NCI-H510A (cell line): ENCODE measurements at places on chromosomes 16 and 17.
A peak's percentile ranks its signal among the peaks of the same experiment; 100 is the strongest.

- DNase-seq: no peak
Measured at GRCh38 chr17:17605729-17606088, 14.2 kb upstream of the PEMT start.

- DNase-seq: no peak
Measured at GRCh38 chr17:75828741-75829140, 15.5 kb downstream of the UNC13D start.

DNA sequence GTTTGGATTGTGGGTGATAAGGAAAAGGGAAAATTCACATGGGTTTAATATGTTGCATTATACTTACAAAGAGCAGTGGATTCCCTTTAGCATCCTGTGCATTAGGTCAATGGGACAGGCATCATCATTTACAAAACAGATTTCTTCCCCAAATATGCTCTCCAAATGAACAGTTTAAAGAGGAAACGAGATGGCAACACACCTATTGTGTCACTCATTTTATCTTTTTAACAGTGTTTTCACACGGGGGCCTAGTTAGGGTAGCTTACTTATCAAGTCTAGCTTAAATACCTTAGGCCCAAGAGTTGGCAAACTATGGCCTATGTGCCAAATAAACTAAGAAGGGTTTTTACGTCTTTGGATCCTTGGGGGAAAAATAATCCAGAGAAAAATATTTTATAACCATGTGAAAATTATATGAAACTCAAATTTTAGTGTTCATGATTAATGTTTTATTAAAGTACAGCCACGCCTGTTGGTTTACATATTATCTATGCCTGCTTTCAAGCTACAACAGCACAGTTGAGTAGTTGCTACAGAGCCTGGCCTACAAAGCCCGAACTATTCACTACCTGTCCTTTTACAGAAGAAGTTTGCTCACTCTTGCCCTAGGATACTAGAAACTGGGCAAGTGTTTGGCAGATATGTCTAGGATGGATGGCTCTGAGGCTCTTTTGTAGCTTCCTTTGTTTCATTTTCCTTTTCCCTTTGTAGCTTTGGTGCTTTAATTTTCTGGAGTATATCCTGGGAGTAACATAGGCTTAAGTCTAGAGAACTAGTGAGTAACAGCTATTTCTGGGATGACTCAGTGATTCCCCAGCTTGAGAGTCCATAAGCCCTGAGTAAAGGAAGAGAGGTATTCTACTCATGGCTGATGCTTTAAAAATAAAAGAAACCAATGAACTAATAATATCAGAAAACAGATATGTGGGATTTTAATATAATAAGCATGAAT, 12.4 kb downstream of the NUP93 start:
- no peak for DNase-seq

GRCh38 chr16:85210423-85211169, 98.3 kb upstream of the CIBAR2 start:
- no peak for DNase-seq

GRCh38 chr16:31357324-31358109, 2.5 kb downstream of the ITGAX start:
- DNase-seq: no peak

- DNase-seq: no peak
Measured at GRCh38 chr17:82480318-82480717, 21.8 kb downstream of the NARF start.

- DNase-seq: no peak
Measured at GRCh38 chr17:55291114-55291507, 26.4 kb downstream of the HLF start.

GRCh38 chr16:70677499-70678120, 8.2 kb downstream of the MTSS2 start:
- no peak for DNase-seq

- DNase-seq: no peak
Measured at GRCh38 chr16:67356396-67356795, 29.8 kb downstream of the LRRC36 start.

- DNase-seq: peak; percentile 52
Measured at GRCh38 chr17:66255112-66255511, 25.9 kb upstream of the APOH start.

GRCh38 chr16:78363843-78364555, 264.5 kb downstream of the WWOX start:
- DNase-seq: no peak

DNA sequence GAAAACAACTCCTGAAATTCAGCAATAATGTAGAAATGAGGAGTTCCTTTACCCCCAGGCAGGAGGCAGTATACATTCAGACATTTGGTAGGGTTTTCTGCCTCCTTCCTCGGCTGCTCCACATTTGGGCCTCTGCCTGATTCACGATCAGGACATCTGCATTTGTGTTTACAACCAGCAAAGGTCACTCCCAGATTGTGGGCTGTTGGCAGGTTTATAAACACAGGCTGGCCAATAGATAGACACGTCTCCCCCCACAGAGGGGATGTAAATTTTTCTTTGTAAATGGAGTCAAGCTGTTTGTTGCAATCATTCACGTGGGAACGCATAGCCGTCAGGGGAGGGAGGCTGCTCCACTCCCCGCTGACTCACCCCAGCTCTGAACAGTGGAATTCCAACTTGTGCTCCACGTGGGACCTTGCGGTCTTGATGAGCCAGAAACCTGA, 252.1 kb upstream of the N4BP1 start:
- DNase-seq: no peak

GRCh38 chr16:15640966-15641365, 2.0 kb downstream of the MARF1 start:
- DNase-seq: no peak

- DNase-seq: no peak
Measured at GRCh38 chr16:15573274-15573895, 69.6 kb downstream of the MARF1 start.

- DNase-seq: no peak
Measured at GRCh38 chr17:27635275-27635823, 4.4 kb downstream of the LGALS9 start.

DNA sequence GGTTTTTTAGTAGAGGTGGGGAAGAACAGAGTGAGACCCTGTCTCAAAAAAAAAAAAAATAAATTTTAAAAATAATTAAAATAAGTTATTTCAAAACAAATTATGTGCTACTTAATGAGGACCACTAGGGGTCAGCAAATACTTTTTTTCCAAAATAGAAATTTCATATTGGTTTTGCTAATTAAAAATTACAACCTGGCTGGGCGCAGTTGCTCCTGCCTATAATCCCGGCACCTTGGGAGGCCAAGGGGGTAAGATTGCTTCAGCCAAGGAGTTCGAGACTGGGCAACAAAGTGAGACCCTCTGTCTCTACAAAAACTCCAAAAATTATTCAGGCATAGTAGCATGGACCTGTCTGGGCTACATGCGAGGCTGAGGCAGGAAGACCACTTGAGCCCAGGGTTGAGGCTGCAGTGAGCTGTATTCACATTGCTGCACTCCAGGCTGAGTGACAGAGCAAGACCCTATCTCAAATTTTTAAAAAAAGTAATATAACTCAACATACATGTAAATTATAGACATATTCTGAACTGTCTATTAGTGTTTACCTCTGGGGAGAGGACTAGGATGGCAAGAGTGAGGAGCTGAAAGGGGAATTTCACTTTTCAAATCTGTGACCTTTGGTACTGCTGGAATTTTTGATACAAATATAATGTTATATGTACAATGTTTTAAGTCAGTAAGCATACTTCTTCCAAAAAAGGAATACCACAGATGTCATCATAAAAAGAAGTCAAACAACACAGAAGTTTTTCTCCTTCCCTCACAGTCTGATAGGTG, 8.1 kb downstream of the MEIOB start:
- DNase-seq: no peak

DNA sequence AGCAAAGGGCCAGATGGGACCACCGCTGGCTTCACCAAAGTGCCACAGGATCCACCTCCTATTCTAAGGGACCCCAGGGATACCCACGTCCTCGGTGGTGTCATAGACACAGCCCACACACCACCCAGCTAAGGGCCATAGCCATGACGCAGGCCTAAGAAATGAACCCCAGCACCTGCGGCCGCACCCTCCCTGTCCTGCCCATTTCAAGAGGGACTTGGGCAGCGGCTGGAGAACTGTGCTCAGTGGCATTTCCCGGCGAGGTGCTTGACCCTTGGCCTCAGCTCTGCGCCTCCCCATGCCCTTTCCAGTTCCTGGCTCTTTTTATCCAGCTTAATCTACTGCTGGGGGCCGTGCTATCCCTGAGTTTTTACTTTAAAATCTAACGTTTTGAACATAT, 27.3 kb downstream of the ZNF778 start:
- no peak for DNase-seq

- no peak for DNase-seq
Measured at GRCh38 chr16:79651363-79651762, 50.8 kb upstream of the MAF start.

- DNase-seq: no peak
Measured at GRCh38 chr16:14013145-14013570, 58.0 kb upstream of the MRTFB start.

DNA sequence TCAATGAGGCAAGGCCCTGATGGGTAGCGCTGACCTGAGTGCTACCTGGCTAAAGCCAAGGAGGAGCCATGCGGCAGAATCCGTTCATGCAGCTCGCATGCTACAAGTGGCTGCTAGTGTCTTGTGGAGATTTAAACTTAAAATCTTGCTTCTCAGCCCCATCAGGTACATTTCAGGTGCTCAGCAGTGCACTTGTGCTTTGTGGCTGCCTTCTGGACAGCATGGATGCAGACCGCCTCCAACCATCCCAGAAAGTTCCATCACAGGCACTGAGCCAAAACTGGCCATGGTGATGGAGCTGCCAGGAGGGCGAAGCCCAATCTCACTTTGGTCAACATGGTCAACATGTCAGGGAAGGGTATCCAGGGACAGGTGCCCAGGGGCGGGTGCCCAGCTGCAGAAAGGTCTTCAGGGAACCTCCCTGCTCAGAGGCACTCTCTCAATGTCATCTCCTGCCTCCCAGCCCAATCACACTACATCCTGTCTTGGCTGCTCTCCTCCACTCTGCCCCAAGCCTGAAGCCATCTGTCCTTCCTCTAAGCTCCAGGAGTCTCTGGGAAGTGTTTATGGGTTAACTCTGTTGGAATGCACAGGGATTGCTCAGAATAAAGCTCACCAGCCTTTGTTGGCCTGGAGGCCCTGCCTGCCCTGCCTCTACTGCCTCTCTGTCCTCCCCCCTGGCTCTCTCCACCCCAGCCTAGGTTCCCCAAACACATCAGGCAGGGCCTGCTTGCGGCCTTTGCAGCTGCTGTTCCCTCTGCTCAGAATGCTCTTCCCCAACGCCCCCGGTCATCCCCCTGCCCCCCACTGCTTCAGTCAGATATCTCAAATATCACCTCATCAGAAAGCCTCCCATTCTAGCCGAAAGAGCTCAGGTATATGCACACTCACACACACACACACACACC, 18.3 kb upstream of the TNFRSF13B start:
- no peak for DNase-seq

DNA sequence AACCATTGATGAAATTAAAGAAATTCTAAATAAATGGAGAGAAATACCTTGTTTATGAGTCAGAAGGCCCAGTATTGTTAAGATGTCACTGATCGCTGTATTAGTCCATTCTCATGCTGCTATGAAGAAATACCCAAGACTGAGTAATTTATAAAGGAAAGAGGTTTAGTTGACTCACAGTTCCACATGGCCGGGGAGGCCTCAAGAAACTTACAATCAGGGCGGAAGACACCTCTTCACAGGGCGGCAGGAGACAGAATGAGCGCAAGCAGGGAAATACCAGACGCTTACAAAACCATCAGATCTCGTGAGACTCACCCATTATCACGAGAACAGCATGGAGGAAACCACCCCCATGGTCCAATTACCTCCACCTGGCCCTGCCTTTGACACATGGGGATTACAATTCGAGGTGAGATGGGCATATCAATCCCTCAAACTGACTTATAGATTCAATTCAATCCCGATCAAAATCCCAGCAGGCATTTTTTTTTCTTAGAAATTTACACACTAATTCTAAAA, 157.2 kb downstream of the ENGASE start:
- DNase-seq: no peak

DNA sequence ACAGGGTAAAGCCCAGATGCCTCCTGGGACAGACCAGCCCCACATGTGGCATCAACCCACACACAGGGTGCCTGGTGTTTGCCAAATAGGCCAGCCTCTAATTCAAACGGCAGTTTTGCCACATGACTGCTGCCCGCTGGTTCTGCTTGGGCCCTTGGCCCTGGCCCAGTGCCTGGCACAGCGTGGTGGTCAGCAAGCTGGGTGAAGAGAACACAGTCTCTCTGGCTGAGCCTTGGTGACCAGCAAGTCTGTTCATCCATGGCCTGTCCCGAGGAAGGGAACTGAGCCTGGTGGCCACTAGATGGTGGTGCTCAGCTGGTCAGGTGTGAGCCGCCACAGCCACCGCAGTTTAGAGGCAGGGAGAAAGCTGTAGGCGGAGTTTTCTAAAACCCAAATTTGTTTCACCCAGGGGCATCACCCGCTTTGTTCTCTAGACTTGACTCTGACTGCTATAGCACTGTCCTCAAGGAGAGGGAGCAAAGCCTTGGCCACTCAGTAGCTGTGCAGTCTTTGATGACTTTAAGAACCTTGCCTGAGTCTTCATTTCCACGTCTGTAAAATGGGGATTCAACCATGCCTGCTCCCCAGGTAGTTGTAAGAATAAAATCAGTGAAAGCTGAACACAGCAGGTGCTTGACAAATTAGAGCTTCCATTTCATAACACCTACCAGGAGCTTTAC, 4.7 kb upstream of the GFAP start:
- peak; percentile 51 for DNase-seq

GRCh38 chr17:51672065-51672464, 411.7 kb downstream of the UTP18 start:
- no peak for DNase-seq

DNA sequence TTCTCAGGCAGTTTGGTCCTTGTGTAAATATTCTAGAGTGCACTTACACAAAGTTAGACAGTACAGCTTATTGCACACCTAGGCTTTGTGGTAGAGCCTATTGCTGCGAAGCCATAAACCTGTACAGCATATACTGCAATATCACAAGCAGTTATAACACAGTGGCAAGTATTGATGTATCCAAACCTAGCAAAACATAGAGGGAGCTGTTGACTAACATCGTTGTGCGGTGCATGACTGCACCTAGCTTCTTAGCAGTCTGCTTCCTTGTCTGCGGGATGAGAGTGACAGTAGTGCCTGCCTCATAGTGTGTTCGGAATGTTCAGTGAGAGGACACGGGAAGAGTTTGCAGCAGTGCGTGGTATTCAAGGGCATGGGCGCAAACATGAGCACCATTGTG, 78.9 kb downstream of the MPRIP start:
- no peak for DNase-seq
